ENCODE measurements at places on chromosomes 16 and 17.

- no peak for DNase-seq
Observed at GRCh38 chr16:20944861-20945574, 44.4 kb downstream of the LYRM1 start.

DNA sequence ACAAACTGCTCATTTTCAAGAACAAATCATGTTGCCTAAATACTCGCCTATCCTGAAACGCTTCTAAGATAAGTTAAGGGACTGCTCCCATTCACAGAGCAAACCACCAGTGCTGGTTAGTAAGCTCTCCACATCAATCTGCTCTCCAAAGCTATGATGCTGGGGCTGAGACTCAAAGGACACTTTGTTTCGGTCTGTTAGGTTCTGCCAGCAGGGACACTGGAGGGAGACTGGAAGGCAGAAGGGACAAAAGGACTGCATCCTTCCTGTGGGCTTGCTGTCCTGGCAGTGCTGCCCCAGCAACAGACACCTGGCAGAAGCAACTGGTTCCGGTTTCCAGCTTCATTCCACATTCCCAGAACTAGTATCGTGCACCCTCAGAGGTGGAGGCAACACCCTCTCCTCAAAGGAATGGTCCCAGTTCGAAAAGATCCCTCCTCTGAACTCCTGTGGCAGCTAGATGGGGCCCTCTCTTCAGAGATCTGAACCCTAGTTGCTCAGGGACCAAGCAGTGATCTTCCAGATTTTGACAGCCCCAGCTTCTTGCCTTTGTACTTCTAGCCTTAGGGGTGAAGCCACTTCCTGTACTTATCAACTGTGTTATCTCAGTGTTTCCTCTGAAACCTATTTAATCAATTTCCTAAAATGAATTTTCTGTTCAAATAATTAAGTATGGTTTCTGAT is 73.4 kb upstream of the GSG1L start:
- peak; percentile 27 for DNase-seq

DNA sequence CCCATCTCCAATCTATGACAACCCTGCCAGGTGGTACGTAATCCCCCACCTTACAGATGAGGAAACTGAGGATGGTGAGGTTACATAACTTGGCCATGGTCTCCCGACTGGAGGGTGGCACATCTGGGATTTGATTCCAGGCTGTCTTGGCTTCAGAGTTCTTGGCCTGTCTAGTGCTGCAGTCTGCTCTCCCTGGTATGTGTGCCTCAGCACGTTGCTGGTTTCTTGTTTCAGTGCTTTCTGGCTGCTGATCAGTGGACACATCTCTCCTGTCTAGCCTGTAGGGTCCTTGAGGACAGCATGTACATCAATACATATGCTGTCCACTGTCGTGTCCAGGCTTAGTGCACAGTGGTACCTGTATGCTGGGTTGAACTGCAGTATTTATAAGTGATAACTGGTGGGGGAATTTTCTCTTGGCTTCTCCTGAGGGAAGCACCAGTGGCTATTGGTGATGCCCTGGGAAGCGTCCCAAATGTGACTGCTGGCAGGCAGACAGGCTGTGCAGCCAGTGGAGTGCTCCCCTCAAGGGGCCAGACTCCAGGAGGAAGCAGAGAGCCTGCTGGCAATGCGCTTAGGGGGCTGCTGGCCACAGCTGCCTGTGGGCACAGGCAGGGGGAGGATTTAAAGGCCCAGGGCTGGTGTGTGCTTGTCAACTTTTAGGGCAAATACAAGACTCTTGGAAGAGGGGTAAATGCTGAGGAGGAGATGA is 14.4 kb downstream of the CTRL start:
- DNase-seq = no peak

GRCh38 chr16:62156971-62157370 is 120.7 kb upstream of the CDH8 start:
- no peak for DNase-seq

DNA sequence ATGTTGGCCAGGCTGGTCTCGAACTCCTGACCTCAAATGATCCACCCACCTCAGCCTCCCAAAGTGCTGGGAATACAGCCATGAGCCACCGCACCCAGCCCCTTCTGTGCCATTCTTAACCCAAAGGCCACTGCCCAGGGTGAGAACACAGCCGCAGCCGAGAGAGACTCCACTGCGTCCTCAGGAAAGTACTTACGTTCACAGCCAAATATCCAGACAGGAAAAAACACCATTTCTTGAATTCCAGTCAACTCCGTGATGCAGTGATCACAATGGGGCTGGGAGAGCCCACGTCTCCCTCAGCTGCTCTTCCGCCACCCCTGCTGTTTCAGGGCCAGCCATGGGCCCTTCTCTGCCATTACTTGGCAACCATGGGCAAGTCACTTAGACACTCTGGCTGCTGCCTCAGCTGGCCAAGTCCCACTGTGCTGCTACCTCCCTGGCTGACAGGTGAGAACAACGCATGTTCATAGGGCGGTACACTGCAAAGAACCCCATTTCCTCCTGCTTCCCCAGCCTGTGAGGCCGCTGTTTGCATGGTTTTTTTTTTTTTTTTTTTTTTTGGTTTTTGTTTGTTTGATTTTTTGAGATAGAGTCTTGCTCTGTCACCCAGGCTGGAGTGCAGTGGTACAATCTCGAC is 4.3 kb downstream of the CDIP1 start:
- no peak for DNase-seq

DNA sequence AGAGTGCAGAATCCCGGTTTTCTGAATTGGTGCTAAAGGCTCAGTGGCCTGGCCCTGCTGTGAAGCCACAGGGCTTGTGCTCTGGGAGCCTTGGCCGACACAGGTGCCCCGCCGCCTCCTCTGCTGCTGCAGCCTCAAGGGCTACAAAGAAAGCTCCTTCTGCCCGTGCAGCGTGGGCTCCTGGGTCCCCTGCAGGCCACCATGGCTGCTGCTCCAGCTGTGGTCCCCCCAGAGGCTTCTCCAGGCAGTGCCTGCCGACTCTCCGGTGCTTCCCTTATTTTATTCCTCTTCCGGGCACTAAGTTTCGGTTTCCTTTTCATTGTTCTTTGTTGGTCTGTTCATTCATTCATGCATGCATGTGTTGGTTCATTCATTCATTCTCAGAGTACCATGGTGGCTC is 53.1 kb downstream of the CMIP start:
- DNase-seq = no peak

- DNase-seq = no peak
Observed at GRCh38 chr16:3431779-3432219, 11.5 kb downstream of the ZNF597 start.

GRCh38 chr16:30490210-30490609 is 17.7 kb downstream of the ITGAL start:
- DNase-seq = no peak

GRCh38 chr17:14052886-14053615 is 16.3 kb upstream of the COX10 start:
- DNase-seq = no peak

DNA sequence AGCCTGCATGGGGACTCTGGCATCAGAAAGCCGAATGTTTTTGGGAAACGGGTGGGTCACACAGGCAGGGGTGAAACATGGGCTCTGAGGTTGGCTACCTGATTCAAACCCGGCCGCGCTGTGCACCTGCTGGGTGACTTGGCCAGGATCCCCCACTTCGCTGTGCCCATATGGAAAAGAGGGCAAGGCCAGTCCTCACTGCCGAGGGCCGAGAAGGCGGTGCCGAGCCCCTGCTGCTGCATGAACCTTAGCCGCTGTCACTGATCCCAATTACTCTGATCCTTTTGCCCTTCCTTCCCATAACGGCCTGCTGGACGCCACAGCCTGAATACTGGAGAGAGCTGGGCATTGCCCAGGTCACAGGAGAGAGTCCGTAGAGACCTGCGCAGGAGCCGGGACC is 17.7 kb downstream of the KDM8 start:
- DNase-seq = no peak

- no peak for DNase-seq
Observed at GRCh38 chr16:79466111-79466510, 134.4 kb downstream of the MAF start.

- DNase-seq = peak; percentile 42
Observed at GRCh38 chr16:47142821-47143676, 696 bp downstream of the NETO2 start.

DNA sequence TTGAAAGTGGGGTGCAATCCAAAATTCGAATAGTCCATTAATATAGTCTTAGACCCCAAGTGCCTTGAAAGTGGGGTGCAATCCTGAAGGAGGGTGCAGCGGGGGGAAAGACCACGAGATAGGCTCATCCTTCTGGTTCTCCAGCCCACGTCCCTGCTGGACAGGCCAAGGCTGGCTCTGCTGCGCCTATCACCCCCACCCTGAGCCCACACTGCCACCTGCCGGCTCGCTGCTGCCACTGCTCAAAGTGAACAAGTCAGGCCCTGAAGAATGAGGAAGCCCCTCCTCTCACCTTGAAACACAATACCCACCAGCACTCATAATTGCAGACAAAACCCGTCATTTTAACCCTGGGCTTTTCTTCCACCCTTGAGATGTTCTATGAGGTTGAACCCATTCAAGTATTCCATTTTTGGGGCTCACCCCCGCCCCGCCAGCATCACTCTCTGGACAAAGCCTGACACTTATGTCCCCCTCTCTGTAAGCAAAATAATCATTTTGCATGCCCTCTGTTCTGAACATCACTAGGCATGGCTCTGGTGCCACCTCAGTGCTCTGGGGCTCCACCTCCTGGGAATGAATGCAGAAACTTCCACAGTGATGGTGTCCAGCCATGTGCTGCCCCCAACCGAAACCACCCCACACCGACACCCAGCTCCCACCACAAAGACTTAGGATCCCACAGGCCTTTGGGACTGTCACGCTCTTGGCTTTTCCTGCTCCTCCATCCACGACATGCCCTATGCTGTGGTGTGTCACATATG is 56.8 kb downstream of the BEAN1 start:
- peak; percentile 64 for DNase-seq

DNA sequence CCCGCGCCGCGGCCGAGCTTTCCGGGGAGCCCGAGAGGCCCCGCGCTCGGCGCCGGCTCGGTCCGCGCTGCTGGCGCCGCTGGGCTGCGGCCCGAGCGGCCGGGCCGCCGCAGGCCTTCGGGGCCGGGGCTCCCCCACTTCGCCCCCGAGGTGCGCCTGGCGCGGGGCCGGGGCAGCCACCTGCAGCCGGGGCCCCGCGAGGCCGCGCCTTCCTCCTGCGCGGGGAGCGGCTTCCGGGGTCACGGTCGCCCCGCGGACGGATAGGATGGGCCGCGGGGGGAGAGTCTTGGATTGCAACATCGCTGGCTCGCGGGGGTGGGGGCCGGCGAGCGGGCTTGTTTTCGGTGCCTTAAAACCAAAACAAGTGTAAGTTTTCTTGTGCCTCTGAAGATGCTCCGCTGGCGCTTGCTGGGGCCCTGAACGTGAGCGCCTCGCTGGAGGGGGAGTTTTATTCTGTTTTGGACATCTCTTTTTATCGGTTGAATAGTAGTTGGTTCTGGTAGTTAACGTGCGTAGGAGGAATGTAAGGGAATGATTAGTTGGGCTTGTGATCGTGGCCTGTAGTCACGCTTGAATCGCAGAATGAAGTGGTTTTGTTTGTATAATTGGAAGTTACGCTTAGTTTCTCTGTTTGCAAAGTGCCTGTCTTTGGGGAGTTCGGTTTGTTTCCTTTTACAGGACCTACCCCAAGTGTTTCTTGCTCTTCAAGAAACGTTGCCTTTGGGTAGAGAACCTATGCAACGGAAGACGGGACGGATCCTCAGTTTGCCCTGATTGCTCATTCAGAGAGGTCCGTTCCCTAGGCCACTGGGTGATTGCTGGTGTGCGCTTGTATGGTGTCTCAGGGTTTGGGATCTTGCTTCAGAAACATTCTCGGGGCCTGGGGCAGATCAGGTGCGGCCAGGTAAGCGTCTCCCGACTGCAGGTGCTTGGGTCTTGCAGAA is 724 bp downstream of the UBE2I start:
- DNase-seq = peak; percentile 42

DNA sequence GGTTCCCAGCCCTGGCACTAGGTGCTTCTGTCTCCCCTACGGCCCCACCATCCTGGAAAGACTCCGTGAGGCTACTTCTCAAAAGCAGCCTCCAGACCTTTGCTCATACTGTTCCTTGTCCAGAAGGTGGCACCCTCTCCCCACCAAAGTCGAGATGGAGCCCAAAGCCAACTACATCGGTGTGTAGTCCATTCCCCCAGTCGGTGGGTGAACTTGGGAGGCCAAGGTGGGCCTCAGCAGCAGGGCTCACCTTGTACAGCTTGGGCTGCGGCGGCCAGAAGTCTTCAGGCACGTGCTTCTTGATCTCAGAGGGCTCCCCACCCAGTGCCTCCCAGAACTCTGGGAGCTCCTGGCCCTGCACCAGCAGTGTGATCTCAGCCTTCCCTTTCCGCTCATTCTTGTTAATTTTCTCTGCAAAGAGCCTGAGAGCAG is 10.2 kb downstream of the FLII start:
- peak; percentile 57 for DNase-seq

DNA sequence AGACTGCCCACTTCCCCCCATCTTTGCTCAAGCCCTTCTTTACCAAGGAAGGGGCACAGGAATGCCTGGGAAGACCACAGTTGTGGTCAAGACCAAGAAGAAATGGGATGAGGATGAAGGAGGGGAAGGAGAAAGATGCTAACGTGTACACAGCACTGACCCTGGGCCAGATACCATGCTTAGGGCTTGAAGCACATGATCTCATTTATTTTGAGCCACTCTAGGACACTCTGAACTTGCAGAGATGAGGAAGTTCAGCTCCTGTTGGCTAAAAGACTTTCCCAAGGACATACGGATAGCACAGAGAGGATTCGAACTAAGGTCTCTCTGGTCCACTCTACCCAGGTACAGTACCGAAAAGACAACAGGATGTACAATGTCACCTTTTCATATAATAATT is 42.6 kb downstream of the PIK3R5 start:
- DNase-seq = no peak

- no peak for DNase-seq
Observed at GRCh38 chr16:30011714-30012504, 1.1 kb upstream of the DOC2A start.

- no peak for DNase-seq
Observed at GRCh38 chr17:7493941-7494340, 9.8 kb downstream of the POLR2A start.

DNA sequence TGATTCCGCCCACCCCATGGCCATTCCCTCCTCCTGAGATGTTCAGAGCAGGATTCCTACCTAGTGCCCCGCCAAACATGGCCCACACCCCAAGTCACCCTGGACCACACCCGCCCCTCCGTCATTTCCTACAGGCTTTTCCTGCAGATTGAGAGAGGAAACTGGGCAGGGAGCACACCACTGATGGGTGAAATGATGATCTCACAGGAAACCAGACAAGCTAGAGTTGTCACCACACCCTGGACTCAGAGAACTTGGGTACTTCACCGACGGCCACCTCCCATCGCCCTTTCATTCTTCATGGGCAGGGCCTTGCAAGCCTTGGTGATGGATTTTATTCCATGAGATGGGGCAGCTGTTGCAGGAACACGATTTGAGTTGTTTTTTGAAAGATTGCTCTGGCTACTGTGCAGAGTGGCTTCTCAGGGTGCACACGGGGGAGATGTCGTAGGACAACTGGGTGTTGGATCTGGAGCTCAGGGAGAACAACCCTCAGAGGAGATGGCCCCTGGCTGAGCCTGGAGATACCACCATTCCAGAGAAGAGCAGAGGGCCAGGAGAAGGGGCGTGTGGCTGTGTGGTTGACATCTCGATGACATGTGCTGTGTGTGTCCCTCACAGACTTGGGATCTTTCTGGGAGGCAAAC is 7.4 kb upstream of the B9D1 start:
- no peak for DNase-seq

Data from T follicular helper cell (primary cell).